ENCODE measurements at places on chromosomes 4 and X.

DNA sequence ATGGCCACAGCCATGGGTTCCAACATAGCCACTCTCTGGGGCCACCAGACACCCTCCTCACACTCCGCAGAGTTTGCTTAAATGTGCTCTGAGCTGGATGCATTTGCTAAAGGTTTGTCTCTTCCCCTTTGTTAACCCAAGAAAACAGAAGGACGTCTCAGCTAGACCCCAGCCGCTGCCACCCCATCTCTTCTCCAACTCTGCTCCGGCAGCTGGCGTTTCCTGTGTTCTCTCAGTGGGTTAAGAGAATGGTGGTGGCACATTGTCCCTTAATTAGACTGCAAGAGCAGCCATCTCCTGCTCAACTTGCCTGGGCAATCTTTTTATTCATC, 43.7 kb upstream of the FAM9C start:
- peak; percentile 36 for DNase-seq

GRCh38 chrX:131441033-131441432, 102.8 kb upstream of the OR13H1 start:
- no peak for DNase-seq

DNA sequence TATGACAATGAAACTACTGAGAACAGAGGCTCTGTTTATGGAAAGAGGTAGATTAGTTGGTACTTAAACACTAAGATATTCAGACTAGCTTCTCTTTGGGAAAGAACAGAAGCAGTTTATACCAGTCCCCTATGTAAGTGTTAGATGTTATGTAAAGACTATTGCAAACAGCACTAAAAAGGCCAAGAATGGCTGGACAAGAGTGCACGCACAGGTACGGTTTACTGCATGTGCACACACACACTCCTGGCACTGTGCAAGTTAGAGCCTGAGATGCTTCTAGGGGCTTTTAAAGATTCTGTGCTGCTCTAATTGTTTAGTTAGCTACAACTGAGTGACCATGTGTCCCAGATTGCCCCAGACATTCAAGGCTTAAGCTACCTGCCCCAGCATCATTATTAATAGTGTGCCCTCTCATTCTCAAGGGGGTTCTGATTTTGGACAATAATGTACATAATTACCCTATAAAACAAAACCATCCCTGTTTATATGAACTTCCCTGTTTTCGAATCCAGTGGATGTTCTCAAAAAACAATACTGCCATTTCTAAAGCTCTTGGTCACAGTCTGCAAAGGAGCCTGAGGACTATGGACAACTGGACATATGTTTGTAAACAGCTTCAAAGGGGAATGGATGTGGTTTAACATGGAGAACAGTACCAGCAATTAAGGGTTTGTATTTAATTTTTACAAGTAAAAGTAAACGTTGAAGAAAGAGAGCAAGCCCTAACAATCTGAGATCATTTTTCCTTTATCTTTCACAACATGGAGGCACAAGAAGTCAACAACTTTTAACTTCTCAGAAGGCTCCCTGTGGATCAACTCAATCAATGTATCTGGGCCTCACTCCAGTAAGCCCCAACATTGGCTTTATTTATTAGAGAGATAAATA, 2.0 kb downstream of the SETD7 start:
- no peak for DNase-seq

GRCh38 chr4:101348995-101349800, 1.9 kb upstream of the PPP3CA start:
- peak; percentile 17 for DNase-seq

GRCh38 chrX:56107320-56107719, 124.8 kb upstream of the KLF8 start:
- DNase-seq: no peak

- DNase-seq: no peak
These were observed 335.4 kb downstream of the BCOR start for GRCh38 chrX:39762266-39762841.

DNA sequence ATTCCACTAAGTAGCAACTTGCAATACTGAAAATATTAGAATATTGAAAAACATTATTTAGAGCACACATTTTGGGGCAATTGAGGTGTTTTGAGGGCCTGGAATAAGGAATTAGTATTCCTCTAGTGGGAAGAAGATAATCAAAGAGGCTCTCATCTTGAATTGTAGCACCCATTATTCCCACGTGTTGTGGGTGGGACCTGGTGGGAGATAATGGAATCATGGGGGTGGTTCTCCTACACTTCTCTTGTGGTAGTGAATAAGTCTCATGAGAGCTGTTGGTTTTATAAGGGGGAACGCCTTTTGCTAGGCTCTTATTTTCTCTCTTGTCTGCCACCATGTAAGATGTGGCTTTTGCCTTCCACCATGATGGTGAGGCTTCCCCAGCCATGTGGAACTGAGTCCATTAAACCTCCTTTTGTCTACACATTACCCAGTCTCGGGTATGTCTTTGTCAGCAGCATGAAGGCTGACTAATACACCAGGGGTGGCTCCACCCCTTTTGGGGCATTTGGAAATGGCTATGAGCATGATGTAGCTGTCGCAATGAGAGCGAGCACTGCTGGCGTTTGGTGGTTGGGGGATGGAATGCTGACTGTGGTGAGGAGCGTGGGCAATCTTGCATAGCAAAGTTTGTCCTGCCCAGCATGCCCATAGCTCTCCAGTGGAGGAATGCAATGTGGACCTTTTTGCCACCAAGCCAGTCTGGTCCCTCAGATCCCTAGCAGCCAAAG, 308.2 kb downstream of the FRMPD4 start:
- no peak for DNase-seq

GRCh38 chrX:53594354-53594753, 92.2 kb downstream of the HUWE1 start:
- no peak for DNase-seq

DNA sequence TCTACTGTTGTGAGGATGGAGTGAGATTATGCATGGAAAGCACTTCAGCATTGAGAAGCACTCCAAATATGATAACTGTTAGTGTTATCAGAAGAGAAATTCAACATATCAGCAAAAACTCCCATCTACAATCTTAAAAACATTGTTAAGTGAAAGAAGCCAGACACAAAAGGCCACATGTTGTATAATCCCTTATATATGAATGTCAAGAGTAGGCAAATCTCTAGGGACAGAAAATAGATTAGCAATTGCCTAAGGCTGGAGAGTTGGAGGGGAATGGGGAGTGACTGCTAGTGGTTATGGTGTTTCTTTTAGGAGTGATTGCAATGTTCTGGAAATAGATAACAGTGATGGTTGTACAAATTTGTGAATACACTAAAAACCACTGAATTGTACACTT, 122.5 kb upstream of the LNX1 start:
- DNase-seq: no peak

- no peak for DNase-seq
These were observed 135.2 kb upstream of the TSPAN5 start for GRCh38 chr4:98793658-98794057.

GRCh38 chrX:9241427-9241826, 207.5 kb upstream of the FAM9B start:
- no peak for DNase-seq

DNA sequence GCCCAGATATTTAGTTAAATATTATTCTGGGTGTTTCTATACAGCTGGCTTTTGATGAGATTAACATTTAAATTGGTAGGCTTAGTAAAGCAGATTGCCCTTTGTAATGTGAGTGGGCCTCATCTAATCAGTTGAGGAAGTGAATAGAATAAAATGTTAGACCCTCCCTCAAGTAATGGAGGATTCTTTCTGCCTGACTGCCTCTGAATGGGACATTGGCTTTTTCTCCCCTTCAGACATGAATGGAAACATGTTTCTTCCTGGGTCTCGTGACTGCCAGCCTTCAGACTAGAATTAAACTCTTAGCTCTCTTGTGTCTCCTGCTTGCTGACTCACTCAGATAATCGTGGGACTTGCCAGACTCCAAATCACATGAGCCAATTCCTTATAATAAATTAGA, 266.7 kb downstream of the INPP4B start:
- no peak for DNase-seq

DNA sequence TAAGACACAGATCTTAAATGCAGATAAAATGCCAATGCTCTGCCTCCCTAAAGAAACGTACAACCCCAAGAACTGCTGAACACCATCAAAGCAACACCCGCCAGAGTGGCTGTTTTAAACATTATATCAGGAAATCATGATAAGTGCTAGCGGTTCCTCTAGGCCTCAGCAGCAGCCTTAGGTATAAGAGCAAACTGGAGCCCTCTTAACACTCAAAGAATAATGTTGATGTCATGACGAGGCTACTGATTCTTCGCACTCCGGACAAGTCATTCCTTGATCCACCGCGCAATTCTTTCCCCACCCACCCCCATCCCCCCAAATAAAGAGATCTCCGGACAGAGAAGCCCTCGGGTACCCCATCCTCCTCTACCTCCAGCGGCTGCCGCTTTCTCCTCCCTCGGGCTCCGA, 507 bp downstream of the LIN54 start:
- no peak for DNase-seq

DNA sequence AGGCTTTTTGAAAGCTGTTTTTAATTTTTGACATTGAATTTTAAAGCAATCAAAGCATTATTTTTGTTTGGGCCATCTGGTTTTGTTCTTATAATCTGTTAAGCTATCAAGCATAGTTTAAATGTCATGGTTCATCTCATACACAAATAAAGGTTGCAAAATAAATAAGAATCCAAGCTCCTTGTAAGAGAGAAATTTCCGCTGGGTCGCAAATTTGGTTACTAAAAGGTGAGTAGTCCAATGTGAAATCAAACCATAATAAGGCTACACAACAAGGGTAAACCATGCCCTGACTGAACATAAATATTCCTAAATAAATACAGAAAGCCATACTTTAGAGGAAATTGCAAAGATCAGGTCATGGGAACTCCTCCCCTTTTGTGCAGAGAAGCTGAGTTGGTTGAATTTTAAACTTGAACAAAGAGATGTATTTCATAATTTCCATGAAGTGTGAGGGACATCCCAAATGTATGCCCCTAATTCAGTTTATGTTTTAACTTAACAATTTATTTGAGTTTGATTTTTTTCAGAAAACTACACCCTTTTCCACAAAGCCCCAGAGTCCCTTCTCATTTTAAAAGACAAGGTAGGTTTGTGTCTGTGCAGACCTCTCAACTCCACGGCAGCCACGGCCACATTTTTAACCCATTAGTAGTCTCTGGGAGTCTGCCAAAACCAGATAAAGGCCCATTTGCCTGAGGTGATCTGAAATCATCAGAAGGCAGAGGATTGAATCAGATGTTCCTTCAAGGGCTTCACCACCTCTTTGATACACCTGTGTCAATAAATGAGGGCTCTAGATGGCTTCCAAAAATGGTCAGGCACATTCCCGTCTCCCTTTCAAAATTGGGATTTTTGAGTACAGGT, 85.2 kb downstream of the PLAC1 start:
- DNase-seq: no peak

GRCh38 chr4:52752936-52753335, 1.7 kb upstream of the ERVMER34-1 start:
- DNase-seq: no peak

DNA sequence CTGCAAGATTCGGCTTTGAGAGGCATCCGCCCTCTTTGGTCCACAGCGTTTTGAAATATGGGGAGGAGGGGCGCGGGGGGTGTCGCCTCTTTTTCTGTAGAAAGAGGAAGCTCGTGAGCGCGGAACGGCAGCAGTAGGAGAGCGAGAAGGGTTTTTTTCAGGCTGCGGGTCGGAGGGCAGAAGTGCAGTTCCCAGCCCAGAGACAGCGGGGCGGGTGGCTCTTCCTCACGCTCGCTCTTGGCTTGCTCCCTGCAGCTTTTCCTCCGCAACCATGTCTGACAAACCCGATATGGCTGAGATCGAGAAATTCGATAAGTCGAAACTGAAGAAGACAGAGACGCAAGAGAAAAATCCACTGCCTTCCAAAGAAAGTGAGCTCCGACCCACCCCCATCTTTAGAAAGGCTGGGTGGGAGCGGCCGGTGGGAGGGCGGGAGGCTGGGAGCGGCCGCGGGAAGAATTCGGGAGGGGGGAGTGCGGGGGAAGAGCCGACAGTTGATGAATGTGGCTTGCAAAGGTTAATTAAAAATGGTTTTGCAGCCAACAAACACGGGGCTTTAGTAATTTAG, 1.2 kb downstream of the TMSB4X start:
- DNase-seq: peak; percentile 53

DNA sequence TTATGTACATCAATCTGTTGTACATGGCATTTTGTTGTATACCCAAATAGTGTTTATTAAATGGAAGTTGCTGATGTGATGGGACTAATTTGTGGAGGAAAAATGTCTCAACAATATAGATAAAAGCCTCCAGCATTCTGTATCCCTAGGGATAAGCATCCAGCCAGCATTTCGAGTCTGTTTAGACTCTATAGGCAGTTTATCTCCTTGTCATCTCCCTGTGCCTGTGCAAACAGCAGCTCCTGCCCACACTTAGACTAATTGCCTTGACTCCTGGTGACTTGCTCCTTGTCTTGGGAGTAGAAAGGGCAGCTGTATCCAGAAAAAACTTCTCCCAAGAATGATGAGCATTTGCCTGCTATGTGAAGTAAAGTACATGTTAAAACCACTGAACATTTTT, 83.8 kb downstream of the DOCK11 start:
- no peak for DNase-seq

- DNase-seq: no peak
These were observed 100.4 kb downstream of the WFS1 start for GRCh38 chr4:6369924-6370645.

DNA sequence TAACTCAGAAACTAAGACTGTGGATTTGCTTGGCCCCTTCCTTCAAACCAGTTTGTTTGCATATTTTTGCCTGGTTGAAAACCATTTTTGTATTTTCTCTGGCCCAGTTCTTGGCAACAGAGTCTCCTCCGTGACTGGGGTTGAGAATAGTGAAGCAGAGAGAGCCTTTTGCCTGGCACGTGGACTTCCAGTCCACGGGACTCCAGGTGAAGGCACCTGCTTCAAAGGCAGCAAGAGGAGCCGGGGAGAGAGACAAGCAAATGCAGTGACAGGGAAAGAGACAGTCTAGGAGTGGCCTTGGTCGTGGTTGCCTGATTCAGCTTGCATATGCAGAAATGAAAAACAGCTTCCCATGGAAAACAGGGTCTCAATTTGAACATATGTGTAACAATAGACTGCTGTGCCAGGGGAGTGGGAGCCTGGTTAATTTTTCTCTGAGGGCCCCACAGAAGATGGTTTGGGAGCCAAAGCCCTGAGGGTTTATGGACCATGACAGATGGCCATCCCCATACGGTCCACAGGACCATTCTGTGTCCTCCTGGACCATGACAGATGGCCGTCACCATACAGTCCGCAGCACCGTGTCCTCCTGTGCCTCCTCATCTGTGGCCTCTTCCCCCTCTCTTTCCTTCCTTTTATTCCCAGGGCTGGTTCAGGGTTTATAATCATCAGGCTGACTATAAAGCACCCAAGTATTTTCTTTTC, 272.2 kb upstream of the RASGEF1B start:
- DNase-seq: no peak

- DNase-seq: no peak
These were observed 2.7 kb downstream of the KLF3 start for GRCh38 chr4:38666766-38667084.
